ENCODE measurements at places on chromosomes 5 and 9. TPM values are rescaled to one million over a fixed set of nuclear protein-coding genes. Genes with fewer than 3 reads are reported as not detected.

GRCh38 chr9:32092031-32092430 lies 292.4 kb upstream of the ACO1 start:
- no peaks in the 10 kb centered on the region for H3K36me3 ChIP-seq
- DNase-seq = no peak
- no peaks in the 10 kb centered on the region for H3K4me1 ChIP-seq
- no peak overlapping the region for H3K4me3 ChIP-seq
- H3K27me3 ChIP-seq = no peaks in the 10 kb centered on the region

The PHF24 gene
- 2.7 TPM for total RNA-seq

The STKLD1 gene
- 1.9 TPM for total RNA-seq

GRCh38 chr5:52864371-52864770 lies 76.7 kb downstream of the ITGA1 start:
- no peak for DNase-seq
- H3K4me3 ChIP-seq = no peak overlapping the region
- H3K27me3 ChIP-seq = no peaks in the 10 kb centered on the region
- no peaks in the 10 kb centered on the region for H3K4me1 ChIP-seq
- H3K36me3 ChIP-seq = no peaks in the 10 kb centered on the region

The EXOSC3 gene
- total RNA-seq = 67.6 TPM

- H3K36me3 ChIP-seq = peaks cover 61% of the 10 kb centered on the region
- H3K4me1 ChIP-seq = peaks cover 3% of the 10 kb centered on the region
- H3K4me3 ChIP-seq = no peak overlapping the region
- no peaks in the 10 kb centered on the region for H3K27me3 ChIP-seq
Observed at GRCh38 chr9:34087370-34087769, 38.7 kb upstream of the UBAP2 start.

The COL15A1 gene
- total RNA-seq = 0.07 TPM

DNA sequence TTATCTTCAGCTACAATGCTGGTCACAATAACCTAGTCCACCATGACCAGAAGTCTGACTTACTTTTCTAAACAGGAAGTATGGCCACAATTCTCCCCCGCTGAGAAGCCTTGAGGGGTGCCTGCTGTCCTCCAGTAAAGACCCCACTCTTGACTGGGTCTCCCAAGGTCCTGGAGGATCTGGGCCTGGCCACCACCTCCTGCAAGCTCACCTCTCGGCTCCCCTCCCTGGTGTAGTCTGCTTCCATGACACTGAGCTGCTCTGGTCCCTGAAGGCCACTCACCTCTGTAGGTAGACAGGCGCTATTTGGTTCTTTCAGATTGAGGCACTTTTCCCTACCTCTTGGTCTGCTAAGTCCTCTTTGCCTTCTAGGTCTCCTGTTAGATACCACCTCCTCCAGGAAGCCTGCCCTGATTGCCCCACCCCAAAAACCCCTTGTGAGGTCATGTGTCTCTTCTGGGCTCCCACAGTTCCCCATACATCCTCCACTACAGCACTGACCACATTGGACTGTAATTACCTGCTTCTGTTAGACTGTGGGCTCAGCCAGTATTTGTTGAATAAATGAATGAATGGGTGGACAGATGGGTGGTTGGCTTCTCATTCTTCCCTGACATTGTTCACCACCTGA lies 62.6 kb upstream of the IER5L start:
- H3K4me1 ChIP-seq = no peaks in the 10 kb centered on the region
- H3K27me3 ChIP-seq = no peaks in the 10 kb centered on the region
- H3K36me3 ChIP-seq = no peaks in the 10 kb centered on the region
- no peak for DNase-seq

Measured in endodermal cell (in vitro differentiated cells).